SK-N-SH (cell line): ENCODE measurements at places on chromosomes 1 and 21. TPM values are rescaled to one million over a fixed set of nuclear protein-coding genes. Genes with fewer than 3 reads are reported as not detected.
A peak's percentile ranks its signal among the peaks of the same experiment; 100 is the strongest.

DNA sequence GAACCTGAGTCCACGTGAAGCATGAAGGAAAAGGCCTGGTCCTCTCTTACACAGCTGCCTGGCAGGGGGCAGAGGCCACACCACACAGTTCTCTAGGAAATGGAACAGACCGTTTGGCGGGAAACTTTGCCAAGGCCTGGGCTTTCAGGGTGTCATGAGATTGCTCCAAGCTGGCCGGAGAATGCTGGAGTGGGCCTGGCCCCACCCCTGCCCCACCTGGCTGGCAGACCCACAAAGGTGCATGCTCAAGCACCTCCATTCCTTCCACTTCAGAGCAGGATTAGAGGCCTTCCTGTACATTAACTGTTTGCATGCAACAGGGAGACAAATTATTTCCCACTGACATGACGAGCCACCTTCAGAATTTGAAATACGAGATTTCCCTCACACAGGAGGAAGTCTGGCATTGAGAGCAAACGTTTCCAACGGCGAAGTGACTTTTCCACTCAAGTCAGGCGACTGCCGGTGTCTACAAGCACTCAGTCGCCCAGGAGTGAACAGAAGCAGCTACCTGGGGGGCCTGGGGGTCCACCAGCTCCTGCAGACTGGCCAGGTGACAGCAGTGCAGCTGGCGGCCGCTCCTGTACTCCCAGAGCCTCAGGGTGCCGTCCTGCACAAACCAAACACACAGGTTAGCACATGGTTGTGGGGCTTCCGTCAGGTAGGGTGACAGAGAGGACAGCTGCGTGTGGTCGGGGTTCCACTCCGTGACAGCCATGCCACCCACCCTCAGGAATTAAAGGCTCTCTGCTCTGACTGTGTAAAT, 24.0 kb downstream of the WDR4 start:
- H3K4me1 ChIP-seq = no peaks in the 10 kb centered on the region
- peaks cover 9% of the 10 kb centered on the region for H3K36me3 ChIP-seq
- no peak overlapping the region for H3K4me3 ChIP-seq
- DNase-seq = no peak

- no peak overlapping the region for H3K27ac ChIP-seq
- H3K4me1 ChIP-seq = peaks cover 7% of the 10 kb centered on the region; the same call in 1 of the 2 replicates
- H3K4me3 ChIP-seq = no peak overlapping the region
- no peaks in the 10 kb centered on the region for H3K27me3 ChIP-seq
Observed at GRCh38 chr1:42737257-42737656, 2.8 kb downstream of the CLDN19 start.

DNA sequence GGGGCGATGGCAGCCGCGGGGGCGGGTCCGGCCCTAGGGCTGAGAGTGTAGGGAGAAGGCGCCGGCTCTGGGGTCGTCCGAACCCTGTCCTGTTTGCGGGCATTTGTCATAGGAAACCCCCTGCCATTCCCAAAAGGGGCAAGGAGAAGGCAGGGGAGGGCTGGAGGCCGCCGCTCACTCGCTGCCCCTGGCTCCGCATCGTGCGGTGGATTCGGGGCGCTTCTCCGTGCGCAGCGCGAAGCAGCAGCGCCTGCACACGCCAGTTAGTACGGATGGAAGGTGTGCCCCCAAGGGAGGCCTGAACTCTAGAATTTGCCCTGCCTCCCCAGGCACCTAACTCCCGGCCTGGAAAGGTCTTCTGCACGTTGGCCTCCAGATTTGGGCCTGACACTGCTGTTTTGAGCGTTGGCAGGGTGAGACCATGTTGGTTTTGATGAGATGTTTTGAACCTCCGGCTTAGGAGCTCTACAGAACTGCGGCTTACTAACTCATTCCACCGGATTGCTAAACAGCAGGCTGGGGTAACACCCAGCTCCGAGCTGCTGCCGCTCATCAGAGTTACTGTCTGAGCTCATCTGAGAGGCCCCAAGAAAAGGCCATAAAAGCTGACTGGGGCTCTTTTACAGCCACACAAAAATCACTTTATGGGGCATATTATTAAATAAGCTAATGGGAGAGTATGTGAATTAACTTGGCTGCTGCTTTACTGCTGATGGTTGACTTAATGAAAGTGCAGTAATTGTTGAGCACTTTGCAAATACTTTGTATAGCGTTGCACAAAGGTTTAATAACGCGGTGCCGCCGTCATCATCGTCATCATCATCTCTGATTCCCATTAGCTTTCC, 987 bp downstream of the GPR137B start:
- H3K27ac ChIP-seq = no peak overlapping the region
- peak overlapping the region; percentile 77 for H3K4me3 ChIP-seq
- H3K27me3 ChIP-seq = 0 out of 2 replicates have a peak, but pooled peaks cover 4% of the 10 kb centered on the region
- H3K4me1 ChIP-seq = peaks cover 21% of the 10 kb centered on the region
- H3K36me3 ChIP-seq = no peaks in the 10 kb centered on the region
- peak; percentile 70 for DNase-seq

GRCh38 chr1:115669886-115670285, 28.1 kb downstream of the VANGL1 start:
- peaks cover 14% of the 10 kb centered on the region for H3K36me3 ChIP-seq
- no peaks in the 10 kb centered on the region for H3K27me3 ChIP-seq

DNA sequence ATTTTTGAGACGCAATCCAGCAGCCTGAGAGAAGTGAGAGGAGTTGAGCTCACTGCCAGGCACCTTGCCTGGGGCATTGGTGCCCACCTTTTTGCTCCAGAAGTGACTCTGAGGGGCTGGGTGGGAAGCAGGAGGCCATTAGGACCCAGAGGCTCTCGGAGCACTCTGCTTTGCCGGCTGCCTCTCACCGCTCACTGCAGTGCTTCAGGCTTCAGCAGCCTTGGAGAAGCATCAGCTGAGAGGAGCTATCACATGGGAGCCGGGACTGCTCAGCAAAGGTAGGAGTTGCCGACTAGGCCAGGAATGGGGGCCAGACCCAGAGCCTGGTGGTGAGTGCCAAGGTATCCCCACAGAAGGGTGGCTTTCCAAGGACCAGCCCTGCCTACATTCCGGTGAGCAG, at the start of gene GPR61:
Gene GPR61, plus strand, starts transcription at position 197 of the 400 bp plus-strand sequence. CDS start 3,151 bp downstream, outside the sequence.
- no peaks in the 10 kb centered on the region for H3K36me3 ChIP-seq
- no peak within 1 kb of the TSS for H3K27ac ChIP-seq
- no peaks in the 10 kb centered on the region for H3K27me3 ChIP-seq
- H3K4me3 ChIP-seq = no peak within 1 kb of the TSS
- DNase-seq = no peak

Gene FAM131C
- polyA plus RNA-seq = 0.97 and 1.6 TPM in 2 replicates

Gene TMPRSS3
- polyA plus RNA-seq = not detected in 2 replicates
